ENCODE measurements at places on chromosomes 1 and 21. TPM values are rescaled to one million over a fixed set of nuclear protein-coding genes. Genes with fewer than 3 reads are reported as not detected.

The LEMD1 gene
- polyA plus RNA-seq, result 1.8 TPM

The FMOD gene
- polyA plus RNA-seq, result 81.1 TPM

The AVPR1B gene
- 0.08 TPM for polyA plus RNA-seq

The CLIC6 gene
- polyA plus RNA-seq, result 35.9 TPM

The PGD gene
- 141 TPM for polyA plus RNA-seq

The PADI4 gene
- 1.1 TPM for polyA plus RNA-seq

The PSMB4 gene
- polyA plus RNA-seq, result 248 TPM

The SLC45A1 gene
- polyA plus RNA-seq, result 0.91 TPM

The AQP10 gene
- 0.16 TPM for polyA plus RNA-seq

The TDRD5 gene
- 0.41 TPM for polyA plus RNA-seq

The SH2D5 gene
- polyA plus RNA-seq, result not detected

The KRTAP21-2 gene
- polyA plus RNA-seq, result not detected

The PLA2G4A gene
- polyA plus RNA-seq, result 11.0 TPM

The SFN gene
- polyA plus RNA-seq, result 1.1 TPM

The SIPA1L2 gene
- 22.7 TPM for polyA plus RNA-seq

The SLAMF9 gene
- not detected for polyA plus RNA-seq

The HTR6 gene
- not detected for polyA plus RNA-seq

The CD84 gene
- 1.2 TPM for polyA plus RNA-seq

The TRPM2 gene
- 1.6 TPM for polyA plus RNA-seq

The TSNAX gene
- 57.5 TPM for polyA plus RNA-seq

The FALEC gene
- 0.67 TPM for polyA plus RNA-seq

The GAS5 gene
- polyA plus RNA-seq, result 1,020 TPM

The MTARC2 gene
- 88.4 TPM for polyA plus RNA-seq

The ZNHIT6 gene
- 30.9 TPM for polyA plus RNA-seq

The KMO gene
- polyA plus RNA-seq, result 0.61 TPM

The HES4 gene
- 5.6 TPM for polyA plus RNA-seq

The CELA3B gene
- polyA plus RNA-seq, result not detected

The PTGER3 gene
- 0.41 TPM for polyA plus RNA-seq

The NBPF3 gene
- 17.6 TPM for polyA plus RNA-seq

The CFHR5 gene
- not detected for polyA plus RNA-seq

The NIBAN1 gene
- polyA plus RNA-seq, result 14.4 TPM

The KRTAP13-2 gene
- polyA plus RNA-seq, result not detected

The LZIC gene
- polyA plus RNA-seq, result 51.5 TPM

The NEGR1 gene
- polyA plus RNA-seq, result 3.9 TPM

The SELP gene
- polyA plus RNA-seq, result 9.0 TPM

The C1orf185 gene
- not detected for polyA plus RNA-seq

The GLIS1 gene
- polyA plus RNA-seq, result 0.06 TPM

The ALPL gene
- 1.7 TPM for polyA plus RNA-seq

The DYNLT4 gene
- 0.74 TPM for polyA plus RNA-seq

The FAM89A gene
- 20.2 TPM for polyA plus RNA-seq

The FRRS1 gene
- 10.7 TPM for polyA plus RNA-seq

The LRRN2 gene
- 1.6 TPM for polyA plus RNA-seq

The TRAF3IP3 gene
- polyA plus RNA-seq, result 2.6 TPM

The SMCP gene
- not detected for polyA plus RNA-seq

The LCE1C gene
- polyA plus RNA-seq, result not detected

The TSPAN2 gene
- 8.4 TPM for polyA plus RNA-seq

The TNNT2 gene
- polyA plus RNA-seq, result 4.8 TPM

The L1TD1 gene
- 9.1 TPM for polyA plus RNA-seq

The TMOD4 gene
- 1.7 TPM for polyA plus RNA-seq

The IL12RB2 gene
- polyA plus RNA-seq, result 1.1 TPM

Measured in right lung (tissue), 10 donors.